ENCODE measurements at places on chromosomes 6 and 20.

DNA sequence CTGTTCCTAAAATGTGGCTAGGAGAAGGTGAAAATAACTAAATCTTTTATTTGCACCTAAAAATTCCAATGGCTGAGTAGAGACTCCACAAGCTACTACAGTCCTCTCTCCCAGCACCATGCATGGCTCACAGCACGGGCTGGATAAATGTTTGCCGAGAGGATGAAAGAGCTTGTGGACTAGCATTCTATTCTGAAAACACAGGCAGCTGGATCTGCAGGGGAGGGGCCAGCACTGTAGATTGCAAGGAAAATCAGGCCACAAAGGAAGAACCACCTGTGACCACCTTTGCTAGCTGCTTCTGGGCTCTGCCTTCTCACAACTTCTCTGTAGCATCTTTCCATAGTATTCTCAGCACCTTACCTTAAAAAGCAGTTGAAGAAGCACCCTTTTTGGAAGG, 46.6 kb downstream of the CLIC5 start:
- DNase-seq = no peak

- no peak for DNase-seq
Measured at GRCh38 chr6:19311786-19312185, 525.4 kb upstream of the ID4 start.

DNA sequence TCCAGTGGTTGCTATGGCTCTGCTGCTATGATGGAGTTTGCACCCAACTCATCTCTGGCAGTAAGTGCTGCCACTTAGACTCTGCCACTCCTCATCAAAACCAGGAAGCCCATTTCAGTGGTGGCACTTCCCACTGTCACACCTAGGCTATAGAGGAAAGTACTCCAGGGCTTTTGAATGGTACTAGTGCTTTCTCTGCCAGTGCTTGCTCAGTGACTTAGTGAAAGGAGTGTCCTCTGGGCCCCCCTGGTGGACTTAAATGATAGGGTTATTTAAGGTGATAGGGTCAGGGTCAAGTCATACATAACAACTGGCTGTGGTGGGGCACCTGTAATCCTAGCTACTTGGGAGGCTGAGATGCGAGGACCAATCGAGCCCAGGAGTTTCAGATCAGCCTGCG, 22.8 kb downstream of the FITM2 start:
- no peak for DNase-seq

DNA sequence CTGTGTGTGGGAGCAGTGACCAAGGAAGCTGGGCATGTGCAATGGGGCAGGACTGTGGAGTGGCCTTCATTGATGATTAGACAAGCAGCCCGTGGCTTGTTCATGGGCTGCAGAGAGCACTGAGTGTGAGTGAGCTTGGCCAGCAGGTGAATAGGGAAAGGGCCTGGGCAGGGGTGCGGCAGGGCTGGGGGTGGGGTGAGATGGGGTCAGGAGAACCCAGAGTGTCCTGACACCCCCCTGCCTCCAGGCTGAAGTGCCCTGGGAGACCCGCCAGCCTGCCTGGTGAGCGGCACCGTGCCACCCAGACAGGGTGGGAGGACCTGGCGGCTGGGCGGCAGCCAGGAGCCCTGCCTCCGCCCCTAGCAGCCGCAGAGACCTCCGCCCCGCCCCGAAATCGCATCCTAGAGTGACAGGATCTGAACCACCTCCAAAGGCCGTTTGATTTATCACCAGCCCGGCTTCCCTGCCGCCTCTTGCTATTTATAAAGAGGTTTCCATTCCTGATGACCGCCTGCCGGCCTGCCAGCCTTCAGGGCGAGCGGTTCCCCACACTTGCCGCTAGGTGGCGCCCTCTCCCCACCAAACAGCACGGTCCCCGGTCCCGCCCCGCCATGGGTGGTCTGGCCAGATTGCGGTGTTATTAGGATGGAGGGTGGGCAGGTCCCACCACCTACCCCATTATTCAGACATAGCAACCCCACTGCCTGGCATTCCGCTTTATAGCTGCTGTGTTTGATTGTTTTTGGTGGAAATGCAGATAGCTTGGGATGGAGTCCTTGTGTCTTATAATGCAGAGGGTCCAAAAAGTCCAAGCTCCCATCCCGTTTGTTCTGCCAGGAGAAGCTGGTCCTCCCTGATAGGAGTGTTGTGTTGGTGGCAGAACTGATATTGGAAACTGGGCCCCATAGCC, 3.5 kb downstream of the MYLK2 start:
- DNase-seq = peak; percentile 68

DNA sequence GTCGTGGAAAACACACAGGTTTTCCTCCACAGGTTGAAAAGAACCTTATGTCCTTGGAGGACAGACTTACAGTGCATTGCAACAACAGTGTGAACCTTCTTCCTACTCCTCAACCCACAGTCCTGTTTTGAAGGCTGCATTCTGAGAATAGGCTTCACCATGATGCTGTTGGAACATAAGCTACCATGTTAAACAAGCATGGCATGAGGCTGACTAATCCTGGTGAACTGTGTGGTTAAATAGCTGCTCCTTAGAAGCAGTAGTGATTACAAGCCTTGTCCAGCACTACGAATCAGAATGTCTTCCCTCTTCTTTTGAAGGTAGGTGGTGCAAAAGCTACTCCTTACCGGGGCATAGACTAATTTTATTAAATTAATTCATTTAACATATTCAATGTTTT, 368.5 kb upstream of the EPHA7 start:
- DNase-seq = no peak

- DNase-seq = peak; percentile 80
Measured at GRCh38 chr20:57619051-57619831, 985 bp downstream of the ZBP1 start.

- no peak for DNase-seq
Measured at GRCh38 chr6:104603108-104603745, 256.5 kb downstream of the HACE1 start.

GRCh38 chr6:166667796-166668610, 41.0 kb upstream of the RPS6KA2 start:
- no peak for DNase-seq

DNA sequence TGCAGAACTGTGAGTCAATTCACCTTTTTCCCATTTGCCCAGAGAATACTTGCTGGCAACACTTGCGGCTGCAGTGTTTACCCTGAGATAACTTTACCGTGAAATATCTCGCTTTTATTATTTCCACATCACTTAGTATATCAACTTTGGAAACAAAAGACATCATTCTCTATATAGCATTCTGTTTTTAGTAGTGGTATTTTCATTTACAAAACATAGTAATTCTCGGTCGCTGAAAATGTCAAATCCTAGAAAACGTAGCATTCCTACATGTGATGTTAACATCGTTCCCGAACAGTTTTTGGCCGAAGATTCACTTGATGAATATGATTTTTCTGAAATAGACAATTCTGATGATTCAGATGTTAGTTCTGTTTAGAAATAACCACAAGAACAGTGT, 52.0 kb downstream of the NHLRC1 start:
- no peak for DNase-seq

GRCh38 chr20:9112541-9113515, 43.9 kb downstream of the PLCB4 start:
- DNase-seq = peak; percentile 39

DNA sequence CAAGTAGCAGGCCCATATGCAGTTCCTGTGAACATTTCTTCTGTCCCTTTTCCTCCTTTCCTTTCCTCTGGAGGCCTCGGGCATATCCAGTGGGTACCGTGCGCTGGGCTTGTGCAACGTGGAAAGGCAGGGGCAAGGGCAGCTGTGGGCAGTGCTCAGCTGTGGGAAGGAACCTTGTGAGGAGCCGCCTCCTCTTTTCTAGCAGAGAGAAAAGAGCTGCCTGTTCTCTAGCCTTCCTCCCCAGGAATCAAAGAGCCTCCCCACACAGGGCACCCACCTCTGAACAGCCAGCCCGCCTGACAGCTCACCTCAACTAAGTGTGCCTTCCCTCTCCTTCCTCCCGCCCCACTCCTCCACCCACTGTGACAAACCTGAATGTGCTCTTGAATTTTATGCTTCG, 143.3 kb upstream of the HDDC2 start:
- DNase-seq = no peak

- DNase-seq = no peak
Measured at GRCh38 chr20:38453941-38454340, 18.7 kb upstream of the RALGAPB start.

DNA sequence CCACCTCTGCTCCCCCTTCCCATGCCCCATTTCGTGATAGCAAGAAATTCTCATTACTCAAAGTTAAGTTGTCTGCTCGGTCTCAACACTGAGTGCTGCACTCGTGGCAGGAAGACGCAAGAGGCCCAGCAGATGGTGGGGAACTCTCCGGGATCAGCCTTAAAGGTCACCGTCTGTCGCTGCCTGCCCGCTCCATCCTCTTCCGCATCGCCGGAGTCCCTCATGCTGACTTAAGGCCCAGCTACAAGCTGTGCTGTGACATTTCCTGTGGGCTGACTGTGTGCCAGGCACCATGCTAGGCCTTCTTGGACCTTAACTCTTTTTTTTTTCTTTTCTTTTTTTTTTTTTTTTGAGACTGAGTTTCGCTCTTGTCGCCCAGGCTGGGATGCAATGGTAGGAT, 17.8 kb downstream of the GRM4 start:
- no peak for DNase-seq

GRCh38 chr6:134535831-134536230, 217.9 kb upstream of the SGK1 start:
- no peak for DNase-seq

DNA sequence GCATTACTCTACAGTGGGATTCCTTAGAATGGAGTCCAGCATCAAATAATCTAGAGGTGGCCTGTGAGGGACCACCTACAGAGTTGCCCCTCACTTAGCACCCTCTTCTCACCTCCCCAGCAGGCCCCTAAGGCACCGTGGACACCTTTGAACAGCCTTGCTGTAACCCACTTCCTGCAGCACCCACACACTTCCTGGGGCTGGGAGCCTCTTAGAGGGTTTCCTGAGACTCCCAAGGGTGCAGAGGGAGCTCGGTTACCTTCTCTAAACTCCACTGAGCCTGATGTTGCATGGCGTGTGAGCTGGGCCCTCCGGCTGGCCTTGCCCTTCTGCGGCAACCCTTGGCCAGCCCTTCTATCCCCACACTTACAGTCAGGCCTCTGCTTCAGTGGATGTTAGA, 7.3 kb upstream of the SIRPG start:
- no peak for DNase-seq

GRCh38 chr20:35334311-35335101, 42.3 kb upstream of the FAM83C start:
- no peak for DNase-seq

- no peak for DNase-seq
Measured at GRCh38 chr6:20487669-20488375, 46.4 kb upstream of the CDKAL1 start.

DNA sequence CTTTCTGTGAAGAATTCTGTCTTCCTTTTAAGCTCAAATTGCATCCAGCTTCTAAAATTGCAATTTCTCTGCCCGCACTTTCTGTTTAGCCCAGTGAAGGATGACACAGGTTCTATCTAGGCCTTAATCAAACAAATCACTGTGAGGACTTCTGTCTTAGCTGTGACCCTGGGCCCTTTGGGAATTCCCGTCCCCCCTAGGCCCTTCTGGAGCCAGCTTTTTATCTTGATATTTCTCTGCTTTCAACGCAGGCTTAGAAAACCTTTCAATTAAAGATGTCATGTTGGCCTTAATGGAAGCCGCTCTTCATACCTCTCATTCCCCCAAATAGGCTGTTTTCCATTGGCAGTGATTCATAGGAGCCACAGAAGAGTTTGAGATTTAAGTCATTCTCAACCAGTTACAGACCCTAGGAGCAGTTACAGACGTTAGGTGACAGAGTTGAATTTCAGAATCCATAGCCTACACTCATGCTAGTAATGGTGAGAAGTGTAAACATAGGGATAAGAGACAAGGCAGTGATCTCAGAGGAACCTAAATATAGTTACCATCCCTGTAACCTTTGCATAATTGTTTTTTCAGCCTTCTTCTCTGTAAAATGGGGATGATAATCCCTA, 74.8 kb upstream of the FLRT3 start:
- DNase-seq = no peak

- no peak for DNase-seq
Measured at GRCh38 chr6:37490536-37491170, 9.0 kb downstream of the CCDC167 start.

GRCh38 chr20:63064310-63064709, 57.5 kb upstream of the BHLHE23 start:
- no peak for DNase-seq

DNA sequence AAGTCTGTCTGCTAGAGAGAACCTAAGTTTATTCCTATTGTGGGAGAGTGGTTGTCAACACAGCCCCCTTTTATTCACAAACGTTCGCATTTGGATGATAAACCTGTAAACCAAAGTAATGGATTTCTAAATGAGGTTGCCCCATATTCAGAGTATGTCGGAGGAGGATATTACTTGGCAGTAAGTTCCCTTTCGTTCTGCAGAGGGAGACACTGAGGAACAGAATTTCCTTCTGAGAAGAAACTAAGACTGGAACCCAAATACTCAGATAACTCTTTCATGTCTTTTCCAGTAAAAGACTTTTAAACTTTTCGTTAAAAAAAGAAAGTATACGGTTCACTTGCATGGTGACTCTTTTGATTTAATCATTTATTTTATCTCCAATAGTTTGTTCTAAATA, 754.6 kb upstream of the MMS22L start:
- DNase-seq = no peak

GRCh38 chr6:104959026-104959858, 2.3 kb downstream of the LIN28B start:
- DNase-seq = no peak

- no peak for DNase-seq
Measured at GRCh38 chr20:52993076-52993475, 20.9 kb downstream of the TSHZ2 start.

DNA sequence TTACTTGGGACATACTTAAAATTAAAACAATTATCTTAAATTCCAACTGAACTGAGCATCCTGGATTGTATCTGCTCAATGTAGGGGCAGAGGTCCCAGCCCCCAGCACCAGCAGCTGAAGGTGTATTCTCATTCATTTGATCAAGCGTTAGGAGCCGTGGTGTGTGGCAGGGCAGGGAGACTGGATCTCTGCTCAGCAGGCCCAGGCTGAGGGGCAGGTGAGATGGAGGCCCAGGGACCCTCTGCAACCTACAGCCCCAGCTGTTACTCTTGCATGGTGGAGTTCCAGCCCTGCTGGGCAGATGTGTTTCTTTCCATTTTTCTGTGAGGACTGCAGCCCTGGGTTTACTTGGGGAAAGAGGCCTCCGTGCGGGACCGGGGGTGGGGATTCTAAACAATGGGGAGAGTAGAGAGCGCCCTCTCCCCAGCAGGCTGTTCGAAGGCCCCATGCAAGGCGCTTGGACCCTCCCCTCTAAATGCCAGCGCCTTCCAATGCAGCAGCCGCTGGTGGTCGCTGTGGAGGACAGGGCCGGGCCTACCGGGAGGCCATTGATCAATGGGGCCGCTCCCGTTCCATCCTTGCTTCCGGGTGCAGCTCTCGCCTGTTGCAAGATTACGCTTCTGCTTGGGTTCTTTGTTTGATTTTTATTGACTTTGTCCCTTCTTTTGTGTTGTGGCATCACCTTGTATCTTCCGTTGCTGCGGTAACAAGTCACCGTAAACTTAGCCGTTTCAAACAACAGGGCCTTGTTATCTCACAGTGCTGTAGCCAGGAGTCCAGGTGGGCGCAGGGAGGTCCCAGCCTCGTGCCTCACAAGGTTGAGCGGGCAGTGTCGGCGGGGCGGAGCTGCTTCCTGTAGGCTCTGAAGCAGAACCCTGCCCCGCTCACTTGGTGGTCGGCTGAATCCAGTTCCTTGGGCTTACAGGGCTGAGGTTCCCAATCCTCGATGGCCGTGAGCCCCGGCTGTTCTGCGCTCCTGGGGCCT, 134.8 kb upstream of the PHACTR3 start:
- no peak for DNase-seq
